ENCODE measurements at places on chromosomes 6 and 20. TPM values are rescaled to one million over a fixed set of nuclear protein-coding genes. Genes with fewer than 3 reads are reported as not detected.

DNA sequence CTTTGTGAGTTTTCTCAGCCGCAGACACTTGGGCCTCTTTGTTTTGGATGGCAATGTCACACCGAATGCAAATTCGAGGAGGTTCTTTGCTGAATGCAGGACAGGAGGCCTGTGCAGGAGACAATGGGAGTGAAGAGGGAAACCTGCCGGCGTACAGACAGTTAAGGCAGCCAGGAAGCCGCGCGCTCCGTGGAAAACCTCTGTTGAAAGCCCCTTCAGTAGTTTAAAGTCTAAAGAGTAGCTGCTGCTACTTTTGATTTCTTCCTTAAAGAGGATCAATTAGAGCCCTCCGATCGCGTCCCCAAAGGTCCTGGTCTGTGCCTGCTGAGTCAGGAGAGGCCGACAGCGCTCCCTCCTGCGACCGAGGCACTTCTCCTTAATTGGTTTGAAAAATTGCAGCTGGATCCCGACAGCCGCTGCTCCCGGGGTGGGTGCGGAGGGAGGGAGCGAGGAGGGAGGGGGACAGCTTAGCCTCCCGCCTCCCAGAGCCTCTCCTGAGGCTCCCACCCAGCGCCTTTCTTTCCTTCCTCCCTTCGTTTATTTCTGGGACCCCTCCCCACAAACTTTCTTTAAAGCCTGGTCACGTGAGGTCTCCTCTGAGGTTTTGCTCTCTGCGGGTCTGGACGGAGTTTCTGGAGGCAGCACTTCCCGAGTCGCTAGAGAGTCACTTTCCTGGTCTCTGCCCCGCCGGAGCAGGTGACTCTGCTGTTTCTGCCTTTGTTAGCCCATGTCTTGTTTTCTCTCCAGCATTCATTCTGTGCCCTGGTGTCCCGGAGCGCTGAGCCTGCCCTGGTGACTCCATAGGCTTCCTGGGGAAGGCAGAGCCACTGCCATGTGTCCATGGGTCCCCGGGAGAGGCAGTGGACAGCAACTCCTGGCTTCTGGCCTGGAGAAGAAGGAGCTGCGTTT is 22.3 kb upstream of the RPP40 start:
- DNase-seq = peak; percentile 55
- peak overlapping the region; percentile 38 for H3K4me3 ChIP-seq
- H3K4me1 ChIP-seq = no peaks in the 10 kb centered on the region
- no peaks in the 10 kb centered on the region for H3K36me3 ChIP-seq
- H3K27me3 ChIP-seq = no peaks in the 10 kb centered on the region

The PLN gene
- 21.8 TPM for total RNA-seq

The PRSS16 gene
- total RNA-seq = 32.0 TPM

DNA sequence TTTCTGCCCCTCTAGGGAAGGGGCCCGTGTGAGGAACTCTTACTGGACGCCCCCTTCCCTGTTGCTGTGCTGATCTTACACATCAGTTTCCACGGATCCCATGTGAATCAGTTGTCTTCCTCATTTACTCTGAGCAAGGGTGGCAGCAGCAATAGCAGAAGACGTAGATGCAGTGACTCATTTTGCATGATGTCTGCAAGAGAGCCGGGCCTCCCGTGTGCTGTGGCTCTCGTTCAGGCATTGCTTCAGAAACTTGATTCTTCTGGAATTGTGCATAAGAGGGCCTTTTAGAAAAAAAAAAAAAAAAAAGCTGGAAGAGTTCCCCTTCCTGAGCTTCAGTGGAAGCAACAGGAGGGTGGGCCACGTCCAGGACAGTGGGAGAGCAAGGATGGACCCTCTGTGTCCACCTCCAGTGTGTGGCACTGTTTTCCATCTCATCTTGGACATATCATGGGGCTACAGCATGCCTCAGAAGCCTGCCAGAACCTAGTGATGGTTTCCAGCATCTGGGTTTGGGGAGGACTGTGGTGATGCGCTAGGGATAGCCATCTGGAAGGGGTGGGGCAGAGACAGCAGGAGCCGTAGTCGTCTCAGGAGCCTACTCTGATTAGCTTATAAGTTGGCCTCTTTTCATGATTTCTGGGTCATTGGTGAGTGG is 62.1 kb downstream of the FOXO3 start:
- H3K27me3 ChIP-seq = no peaks in the 10 kb centered on the region
- H3K27ac ChIP-seq = peak overlapping the region; percentile 17
- DNase-seq = peak; percentile 8
- no peak overlapping the region for H3K4me3 ChIP-seq

GRCh38 chr6:163554663-163555062 is 140.1 kb downstream of the QKI start:
- no peak overlapping the region for H3K4me3 ChIP-seq
- H3K27me3 ChIP-seq = no peaks in the 10 kb centered on the region
- H3K4me1 ChIP-seq = no peaks in the 10 kb centered on the region

- DNase-seq = no peak
- no peaks in the 10 kb centered on the region for H3K36me3 ChIP-seq
- H3K27ac ChIP-seq = no peak overlapping the region
- no peaks in the 10 kb centered on the region for H3K27me3 ChIP-seq
- H3K4me3 ChIP-seq = no peak overlapping the region
Observed at GRCh38 chr6:14194976-14195375, 77.4 kb downstream of the CD83 start.

The MEP1A gene
- total RNA-seq = not detected

DNA sequence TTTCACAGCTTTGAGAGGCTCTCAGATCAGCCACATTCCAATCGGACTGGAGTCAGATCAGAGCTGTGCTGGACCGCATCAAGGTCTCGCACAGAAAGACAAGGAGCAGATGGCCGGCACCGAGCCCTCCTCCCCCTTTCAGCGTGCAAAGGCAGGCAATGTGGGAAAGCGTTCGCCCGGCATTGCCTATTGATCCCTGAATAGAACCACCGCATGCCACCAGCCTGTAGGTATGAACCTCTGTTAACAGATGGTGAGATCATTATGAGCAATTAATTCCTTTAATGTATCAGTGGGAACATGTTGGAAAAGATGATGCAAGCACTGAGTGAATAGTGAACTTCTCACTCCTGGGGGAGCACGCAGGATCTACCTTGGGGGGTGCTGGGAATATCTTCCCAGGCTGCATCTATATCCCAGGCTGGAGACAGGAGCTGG is 117.5 kb upstream of the ID4 start:
- no peaks in the 10 kb centered on the region for H3K36me3 ChIP-seq
- peaks cover 4% of the 10 kb centered on the region for H3K4me1 ChIP-seq
- peak; percentile 50 for DNase-seq
- H3K27me3 ChIP-seq = no peaks in the 10 kb centered on the region
- no peak overlapping the region for H3K27ac ChIP-seq
- no peak overlapping the region for H3K4me3 ChIP-seq

GRCh38 chr6:41437604-41438003 is 102.2 kb downstream of the NCR2 start:
- no peak for DNase-seq
- H3K4me1 ChIP-seq = peaks cover under 1% of the 10 kb centered on the region
- H3K27ac ChIP-seq = no peak overlapping the region

The BANF2 gene
- 15.2 TPM for total RNA-seq

The IL17F gene
- not detected for total RNA-seq

The C2 gene
- 5.9 TPM for total RNA-seq

DNA sequence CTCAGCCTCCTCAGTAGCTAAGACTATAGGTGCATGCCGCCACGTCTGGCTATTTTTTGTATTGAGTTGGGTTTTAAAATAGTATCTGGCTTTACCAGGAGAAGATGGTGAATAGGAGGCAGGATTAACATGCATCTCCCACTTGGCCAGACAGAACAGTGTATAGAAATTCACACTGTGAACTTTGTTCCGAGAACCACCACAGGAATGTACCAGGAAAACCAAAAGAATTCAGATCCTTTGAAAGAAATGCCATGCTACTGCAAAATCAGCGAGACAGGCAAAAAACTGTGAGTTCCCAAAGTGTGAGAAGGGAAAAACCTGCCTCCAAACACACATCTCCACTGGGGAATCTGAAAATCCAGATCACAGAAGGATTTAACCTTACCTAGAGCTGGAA is 327.6 kb downstream of the NKAIN2 start:
- H3K27ac ChIP-seq = no peak overlapping the region
- H3K4me1 ChIP-seq = no peaks in the 10 kb centered on the region
- no peak overlapping the region for H3K4me3 ChIP-seq
- H3K27me3 ChIP-seq = no peaks in the 10 kb centered on the region

The FILIP1 gene
- 5.1 TPM for total RNA-seq

DNA sequence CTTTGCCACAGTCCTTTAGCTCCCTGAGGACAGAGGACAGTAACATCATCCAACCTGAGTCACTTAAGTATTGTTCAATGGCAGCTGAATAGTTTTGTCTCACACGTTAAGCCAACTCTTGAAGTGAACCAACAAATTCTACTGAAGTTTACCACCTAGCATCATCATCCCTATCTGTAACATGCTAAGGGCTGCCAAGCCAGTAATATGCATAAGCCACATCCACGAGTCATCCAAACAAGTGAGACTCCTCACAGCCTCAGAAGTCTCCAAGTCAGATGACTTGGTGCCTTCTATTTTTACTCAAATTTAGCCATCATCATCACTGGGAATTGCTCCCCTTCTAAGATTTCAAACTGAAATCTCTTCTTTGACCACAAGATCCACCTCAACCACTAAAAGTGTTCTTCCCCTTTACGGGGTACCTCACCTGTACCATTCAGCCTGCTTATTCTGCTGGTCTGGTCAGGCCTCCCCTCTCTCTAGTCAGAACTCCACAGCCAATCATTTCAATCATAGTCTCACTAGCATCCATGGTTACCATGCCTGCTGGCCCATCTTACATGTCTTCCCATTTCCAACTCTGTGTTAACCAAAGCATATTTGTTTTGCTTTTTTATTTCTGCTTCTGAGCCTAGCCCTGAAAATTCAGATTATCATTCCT is 73.7 kb downstream of the DTNBP1 start:
- DNase-seq = no peak
- H3K36me3 ChIP-seq = no peaks in the 10 kb centered on the region
- H3K27ac ChIP-seq = no peak overlapping the region
- H3K27me3 ChIP-seq = no peaks in the 10 kb centered on the region
- no peak overlapping the region for H3K4me3 ChIP-seq
- peaks cover 16% of the 10 kb centered on the region for H3K4me1 ChIP-seq

The SEL1L2 gene
- total RNA-seq = not detected

GRCh38 chr6:45722876-45723275 is 292.8 kb downstream of the CLIC5 start:
- H3K27me3 ChIP-seq = no peaks in the 10 kb centered on the region
- peak; percentile 63 for DNase-seq
- H3K4me1 ChIP-seq = no peaks in the 10 kb centered on the region
- H3K36me3 ChIP-seq = no peaks in the 10 kb centered on the region
- no peak overlapping the region for H3K4me3 ChIP-seq

GRCh38 chr6:16270178-16270794 is 31.9 kb downstream of the GMPR start:
- no peak for DNase-seq
- no peaks in the 10 kb centered on the region for H3K4me1 ChIP-seq
- no peaks in the 10 kb centered on the region for H3K36me3 ChIP-seq
- no peak overlapping the region for H3K4me3 ChIP-seq

- no peaks in the 10 kb centered on the region for H3K27me3 ChIP-seq
- DNase-seq = no peak
- H3K4me1 ChIP-seq = no peaks in the 10 kb centered on the region
- H3K4me3 ChIP-seq = no peak overlapping the region
- no peaks in the 10 kb centered on the region for H3K36me3 ChIP-seq
Observed at GRCh38 chr6:40727271-40727670, 140.1 kb upstream of the LRFN2 start.

DNA sequence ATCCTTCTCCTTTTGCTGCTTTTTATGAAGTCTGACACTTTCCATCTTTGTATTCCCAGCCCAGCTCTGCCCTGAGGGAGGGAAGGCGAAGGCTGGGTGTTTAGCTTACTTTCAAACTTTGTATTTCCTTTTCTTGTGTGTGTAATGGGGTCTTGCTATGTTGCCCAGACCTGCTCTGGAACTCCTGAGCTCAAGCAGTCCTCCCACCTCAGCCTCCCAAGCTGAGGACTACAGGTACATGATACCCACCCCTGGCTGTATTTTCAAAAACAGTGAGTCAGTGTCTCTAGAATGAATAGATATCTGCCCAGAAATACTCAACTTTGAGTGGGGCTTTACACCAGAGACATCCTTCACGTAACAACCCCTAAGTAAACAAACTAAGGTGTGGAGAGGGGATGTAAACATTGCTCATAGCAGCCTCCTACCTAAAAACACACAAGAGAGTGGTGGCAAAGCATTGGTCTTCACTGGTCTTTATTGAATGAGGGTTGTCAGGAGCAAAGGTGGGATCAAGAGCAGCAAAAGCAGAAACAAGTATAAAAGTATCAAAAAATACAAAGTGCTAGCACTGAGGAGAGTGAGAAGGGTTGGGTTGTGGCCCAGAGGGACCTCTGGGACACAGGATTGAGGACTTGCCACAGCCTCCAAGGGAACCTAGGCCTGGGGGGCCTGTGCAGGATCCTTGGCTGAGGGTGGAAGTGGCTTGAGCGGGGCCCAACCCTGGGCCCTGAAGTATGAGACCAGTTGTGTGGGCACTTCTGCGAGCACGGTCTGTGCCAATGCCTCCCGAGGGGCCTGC is 10.2 kb downstream of the SPAG4 start:
- no peak overlapping the region for H3K27ac ChIP-seq
- peaks cover 38% of the 10 kb centered on the region for H3K36me3 ChIP-seq
- H3K27me3 ChIP-seq = no peaks in the 10 kb centered on the region
- no peak overlapping the region for H3K4me3 ChIP-seq
- H3K4me1 ChIP-seq = no peaks in the 10 kb centered on the region

- H3K27me3 ChIP-seq = no peaks in the 10 kb centered on the region
- H3K27ac ChIP-seq = peak overlapping the region; percentile 83
- DNase-seq = peak; percentile 49
- H3K4me3 ChIP-seq = no peak overlapping the region
Observed at GRCh38 chr20:63686492-63687321, 9.7 kb upstream of the TNFRSF6B start.

DNA sequence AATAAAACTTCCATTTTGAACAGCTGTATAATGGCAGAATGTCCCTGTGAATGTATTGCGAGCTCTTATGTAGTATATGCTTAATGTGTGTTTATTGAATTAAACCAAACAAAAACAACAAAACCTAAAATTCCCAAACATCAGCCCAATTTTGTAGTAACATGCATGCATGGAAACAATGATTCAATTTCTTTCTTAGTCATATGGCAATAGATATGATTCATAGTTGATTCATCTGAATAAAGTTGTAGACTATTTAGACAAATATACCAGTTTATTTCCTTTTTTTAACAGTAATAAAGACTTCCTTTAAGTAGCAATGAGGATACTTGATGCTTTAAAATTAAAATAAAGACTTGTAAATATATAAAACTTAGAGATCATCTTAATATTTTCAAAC is 670.6 kb downstream of the CD109 start:
- no peak overlapping the region for H3K4me3 ChIP-seq
- H3K27me3 ChIP-seq = no peaks in the 10 kb centered on the region
- no peak for DNase-seq
- H3K4me1 ChIP-seq = no peaks in the 10 kb centered on the region
- H3K36me3 ChIP-seq = no peaks in the 10 kb centered on the region

All from thyroid gland (tissue), 4 donors.